ENCODE measurements at places on chromosomes 5 and 9.

- DNase-seq: no peak
Measured at GRCh38 chr5:145800181-145800580, 35.0 kb downstream of the PRELID2 start.

GRCh38 chr9:89642789-89643188 is 38.0 kb downstream of the GADD45G start:
- no peak for DNase-seq

DNA sequence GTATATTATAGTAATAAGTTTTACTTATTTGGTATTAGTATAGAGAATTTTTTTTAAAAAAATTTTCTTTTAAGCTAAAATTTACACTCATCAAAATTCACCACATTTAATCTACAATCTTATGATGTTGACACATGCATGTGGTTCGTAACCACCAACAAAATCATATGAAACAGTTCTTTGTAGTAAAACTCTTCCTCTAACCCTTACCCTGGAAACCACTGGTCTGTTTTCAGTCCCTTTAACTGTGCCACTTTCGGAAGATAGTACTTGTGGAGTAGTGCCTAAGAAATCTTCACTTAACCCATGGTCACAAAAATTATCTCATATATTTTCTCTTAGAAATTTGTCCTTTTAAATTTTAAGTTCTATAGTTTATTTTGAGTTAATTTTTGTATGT is 1498.8 kb downstream of the MAT2B start:
- no peak for DNase-seq

GRCh38 chr9:122382901-122383850 is 12.4 kb downstream of the PTGS1 start:
- no peak for DNase-seq

DNA sequence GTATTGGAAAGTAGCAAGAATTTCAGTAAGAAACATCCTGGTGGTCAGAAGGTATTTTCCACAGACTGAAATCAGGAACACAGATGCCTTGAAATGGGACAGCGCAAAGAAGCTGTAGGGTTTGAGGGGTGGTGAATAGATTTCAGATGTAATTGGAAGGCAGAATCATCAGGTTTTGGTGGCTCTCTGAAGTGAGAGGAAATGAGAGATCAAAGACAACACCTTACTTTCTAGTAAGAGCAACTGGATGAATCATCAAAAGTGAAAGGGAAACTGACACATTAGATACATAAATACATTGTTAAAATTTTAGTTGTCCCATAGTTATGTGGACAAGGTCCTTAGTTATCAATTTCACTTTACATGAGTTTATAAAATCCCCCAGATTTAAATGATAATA is 188.2 kb upstream of the SLC27A6 start:
- DNase-seq: no peak

DNA sequence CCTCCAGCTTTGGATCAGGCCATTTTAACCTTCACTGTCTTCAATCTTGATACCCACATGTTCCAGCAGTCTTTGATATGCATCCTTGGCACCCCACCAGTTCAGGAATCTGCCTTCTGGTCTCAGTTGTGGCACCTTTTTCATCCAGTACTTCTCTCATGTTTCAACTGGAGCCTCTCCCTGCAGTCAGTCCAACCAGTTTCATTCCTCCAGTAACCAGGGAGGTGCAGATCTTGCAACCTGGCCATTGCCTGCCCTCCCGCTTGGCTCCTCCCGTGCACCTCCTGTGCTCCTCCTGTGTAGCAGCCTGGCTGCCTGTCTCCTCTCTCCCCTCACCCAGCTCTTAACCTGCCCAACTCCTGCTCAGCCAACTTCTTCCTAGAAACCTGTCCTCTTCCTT is 20.2 kb downstream of the FUBP3 start:
- DNase-seq: no peak

DNA sequence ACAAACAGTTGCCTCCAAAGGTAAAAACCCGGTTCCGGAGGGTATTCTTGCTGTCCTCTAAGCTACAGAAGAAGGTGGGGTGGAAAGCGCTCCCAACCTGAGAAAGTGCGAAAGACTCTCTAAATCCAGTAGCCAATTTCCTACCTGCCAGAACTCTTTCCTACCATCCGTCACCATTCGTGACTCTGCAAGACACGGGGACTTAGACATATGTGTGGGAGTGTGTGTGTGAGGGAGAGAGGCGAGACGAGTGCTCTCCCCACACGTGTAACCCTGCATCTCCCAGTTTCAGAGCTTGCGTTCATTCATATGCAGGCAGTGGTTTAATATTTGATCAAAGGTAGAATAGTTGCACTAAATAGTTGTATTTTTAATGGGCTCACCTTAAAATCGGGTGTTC is 473 bp upstream of the GABRA1 start:
- DNase-seq: no peak
